ENCODE measurements at places on chromosomes 4 and X.
A peak's percentile ranks its signal among the peaks of the same experiment; 100 is the strongest.

DNA sequence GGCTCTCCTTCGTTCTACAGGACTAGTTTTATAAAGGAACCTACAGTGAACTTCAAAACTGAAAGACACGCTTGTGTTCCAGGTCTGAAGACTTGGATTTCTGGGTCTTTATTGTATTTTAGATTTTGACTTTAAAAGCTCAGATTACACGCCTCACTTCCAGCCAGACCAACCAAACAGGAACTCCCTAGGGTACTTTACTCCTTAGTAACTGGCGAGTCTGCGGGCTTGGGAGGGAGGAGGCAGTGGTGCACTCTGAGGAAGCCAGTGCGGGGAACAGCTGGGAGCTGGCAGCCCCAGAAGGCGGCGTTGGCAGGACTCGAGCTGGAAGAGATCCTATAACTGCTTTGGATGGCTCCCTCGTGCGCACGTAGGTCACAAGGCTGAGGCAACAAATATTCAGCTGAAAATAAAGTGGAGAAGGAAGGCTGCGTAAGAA, 391 bp upstream of the PHKA1 start:
- peak overlapping the region; percentile 82 for H3K27ac ChIP-seq
- H3K27me3 ChIP-seq: no peaks in the 10 kb centered on the region
- no peaks in the 10 kb centered on the region for H3K36me3 ChIP-seq
- H3K4me3 ChIP-seq: peak overlapping the region; percentile 69

GRCh38 chr4:177964061-177964460, 521.8 kb upstream of the AGA start:
- no peak overlapping the region for H3K27ac ChIP-seq
- no peaks in the 10 kb centered on the region for H3K27me3 ChIP-seq
- no peak overlapping the region for H3K4me3 ChIP-seq
- DNase-seq: no peak

GRCh38 chr4:48462363-48462762, 20.8 kb upstream of the SLC10A4 start:
- H3K4me1 ChIP-seq: no peaks in the 10 kb centered on the region
- no peak for DNase-seq
- no peaks in the 10 kb centered on the region for H3K36me3 ChIP-seq
- no peak overlapping the region for H3K27ac ChIP-seq
- H3K27me3 ChIP-seq: no peaks in the 10 kb centered on the region

DNA sequence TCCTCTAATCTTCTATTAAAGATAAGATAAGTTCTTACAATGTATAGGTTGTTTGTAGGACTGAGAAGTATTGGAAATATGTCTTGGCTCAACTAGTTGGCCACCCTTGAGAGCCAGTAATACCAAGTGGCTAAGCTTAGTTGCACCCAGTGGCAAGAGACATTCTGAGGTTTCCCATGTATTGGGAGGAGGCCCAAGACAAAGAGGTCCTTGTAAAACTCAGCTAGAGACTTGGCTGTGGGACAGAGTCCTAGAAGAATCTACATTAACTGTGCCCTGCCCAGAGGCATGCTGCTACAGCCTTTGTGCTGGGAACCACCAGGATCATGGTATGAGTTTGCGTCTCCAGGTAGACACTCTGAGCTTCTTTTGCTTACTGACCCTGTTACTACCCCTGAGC, 41.9 kb upstream of the SLC4A4 start:
- no peak overlapping the region for H3K4me3 ChIP-seq
- H3K4me1 ChIP-seq: no peaks in the 10 kb centered on the region
- no peak overlapping the region for H3K27ac ChIP-seq
- H3K36me3 ChIP-seq: no peaks in the 10 kb centered on the region
